ENCODE measurements at places on chromosomes 12 and 14. TPM values are rescaled to one million over a fixed set of nuclear protein-coding genes. Genes with fewer than 3 reads are reported as not detected.

JAG2 gene
- total RNA-seq, result 26.8 TPM

GRCh38 chr12:1797011-1797901 is 23.1 kb upstream of the LRTM2 start:
- no peak for DNase-seq
- H3K27ac ChIP-seq, result peak overlapping the region; percentile 70
- H3K4me1 ChIP-seq, result peaks cover 5% of the 10 kb centered on the region
- H3K4me3 ChIP-seq, result peak overlapping the region; percentile 40

DNA sequence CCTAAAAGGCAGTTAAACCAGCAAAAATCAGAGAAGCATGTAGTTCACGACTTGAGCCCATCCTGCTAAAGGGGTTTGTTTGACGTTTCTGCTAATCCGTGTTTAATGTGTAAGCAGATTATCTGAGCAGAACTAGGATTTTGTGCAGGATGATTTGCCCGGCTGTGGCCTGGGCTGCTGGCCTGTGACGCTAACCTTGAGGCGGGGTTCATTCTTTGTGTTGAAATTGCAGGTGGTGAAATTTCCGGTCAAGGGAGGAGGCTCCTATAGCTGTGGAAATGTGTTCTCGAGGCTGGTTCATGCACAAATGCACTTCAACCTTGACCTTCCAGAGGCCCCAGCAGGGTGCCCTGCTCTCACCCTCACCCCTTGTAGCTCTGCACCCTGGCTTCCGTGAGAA is 63.7 kb downstream of the SLC24A4 start:
- no peak overlapping the region for H3K4me3 ChIP-seq
- no peak for DNase-seq
- no peaks in the 10 kb centered on the region for H3K4me1 ChIP-seq

GRCh38 chr12:47377414-47378221 is 297.9 kb upstream of the AMIGO2 start:
- H3K36me3 ChIP-seq, result no peaks in the 10 kb centered on the region
- DNase-seq, result no peak
- H3K27ac ChIP-seq, result no peak overlapping the region
- H3K4me3 ChIP-seq, result no peak overlapping the region

GRCh38 chr14:105315941-105316576 is 1.5 kb downstream of the PACS2 start:
- H3K4me3 ChIP-seq, result peak overlapping the region; percentile 68
- peak overlapping the region; percentile 54 for H3K27ac ChIP-seq
- DNase-seq, result no peak
- H3K4me1 ChIP-seq, result peaks cover 7% of the 10 kb centered on the region

DNA sequence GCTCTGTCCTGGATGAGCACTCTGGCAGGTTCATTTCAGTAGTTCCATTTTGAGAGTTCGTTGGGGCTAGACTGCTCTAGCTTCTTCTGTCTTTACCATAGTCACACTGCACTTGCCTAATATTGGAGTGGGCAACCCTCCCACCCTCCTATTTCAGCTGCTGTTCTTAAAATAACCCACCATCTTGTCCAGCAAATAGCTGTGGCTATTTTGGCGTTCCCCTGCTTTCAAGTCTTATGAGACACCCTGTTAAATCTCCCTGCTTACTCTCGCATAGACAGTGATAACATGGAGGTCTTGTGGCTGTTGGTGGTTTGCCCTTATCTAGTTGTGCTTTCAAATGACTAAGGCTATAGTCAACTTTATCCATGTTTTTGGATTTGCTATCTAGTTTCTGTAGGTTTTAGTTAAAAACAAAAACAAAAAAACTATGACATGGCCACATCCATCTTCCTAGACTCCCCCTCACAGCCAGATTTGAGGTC is 65.5 kb downstream of the LRP6 start:
- H3K27ac ChIP-seq, result no peak overlapping the region
- DNase-seq, result no peak
- H3K4me3 ChIP-seq, result no peak overlapping the region
- H3K4me1 ChIP-seq, result no peaks in the 10 kb centered on the region

- no peaks in the 10 kb centered on the region for H3K27me3 ChIP-seq
- no peaks in the 10 kb centered on the region for H3K4me1 ChIP-seq
- H3K36me3 ChIP-seq, result no peaks in the 10 kb centered on the region
- no peak for DNase-seq
- H3K4me3 ChIP-seq, result no peak overlapping the region
- H3K27ac ChIP-seq, result no peak overlapping the region
Measured at GRCh38 chr12:108727161-108727560, 4.2 kb downstream of the CORO1C start.

GRCh38 chr14:87805315-87805723 is 187.7 kb downstream of the GALC start:
- no peak overlapping the region for H3K27ac ChIP-seq
- no peaks in the 10 kb centered on the region for H3K36me3 ChIP-seq
- H3K27me3 ChIP-seq, result no peaks in the 10 kb centered on the region
- no peak for DNase-seq
- H3K4me3 ChIP-seq, result no peak overlapping the region
- no peaks in the 10 kb centered on the region for H3K4me1 ChIP-seq

All from prostate gland (tissue), 2 donors.